SW 1271 (cell line): ENCODE measurements at places on chromosomes 6 and 20.

- no peak for DNase-seq
Observed at GRCh38 chr20:11431621-11432020, 486.1 kb upstream of the BTBD3 start.

DNA sequence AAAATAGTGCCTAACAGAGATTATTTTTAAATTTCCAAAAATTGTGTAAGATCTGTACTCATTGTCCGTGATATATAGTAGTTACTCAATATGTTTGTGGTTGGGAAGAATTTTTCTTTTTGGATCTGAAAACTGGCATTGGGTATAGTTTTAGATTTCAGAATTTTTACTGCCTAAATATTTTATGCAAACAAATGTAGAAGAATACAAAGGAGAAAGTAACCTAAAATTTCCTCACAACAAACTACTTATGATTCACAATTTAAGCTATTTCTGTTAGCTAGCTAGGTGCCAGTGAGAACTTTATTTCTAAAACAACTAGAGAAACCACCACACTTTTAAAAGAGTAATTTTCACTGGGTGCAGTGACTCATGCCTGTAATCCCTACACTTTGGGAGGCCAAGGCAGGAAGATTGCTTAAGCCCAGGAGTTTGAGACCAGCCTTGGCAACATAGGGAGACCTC, 38.8 kb downstream of the SESN1 start:
- DNase-seq, result no peak

DNA sequence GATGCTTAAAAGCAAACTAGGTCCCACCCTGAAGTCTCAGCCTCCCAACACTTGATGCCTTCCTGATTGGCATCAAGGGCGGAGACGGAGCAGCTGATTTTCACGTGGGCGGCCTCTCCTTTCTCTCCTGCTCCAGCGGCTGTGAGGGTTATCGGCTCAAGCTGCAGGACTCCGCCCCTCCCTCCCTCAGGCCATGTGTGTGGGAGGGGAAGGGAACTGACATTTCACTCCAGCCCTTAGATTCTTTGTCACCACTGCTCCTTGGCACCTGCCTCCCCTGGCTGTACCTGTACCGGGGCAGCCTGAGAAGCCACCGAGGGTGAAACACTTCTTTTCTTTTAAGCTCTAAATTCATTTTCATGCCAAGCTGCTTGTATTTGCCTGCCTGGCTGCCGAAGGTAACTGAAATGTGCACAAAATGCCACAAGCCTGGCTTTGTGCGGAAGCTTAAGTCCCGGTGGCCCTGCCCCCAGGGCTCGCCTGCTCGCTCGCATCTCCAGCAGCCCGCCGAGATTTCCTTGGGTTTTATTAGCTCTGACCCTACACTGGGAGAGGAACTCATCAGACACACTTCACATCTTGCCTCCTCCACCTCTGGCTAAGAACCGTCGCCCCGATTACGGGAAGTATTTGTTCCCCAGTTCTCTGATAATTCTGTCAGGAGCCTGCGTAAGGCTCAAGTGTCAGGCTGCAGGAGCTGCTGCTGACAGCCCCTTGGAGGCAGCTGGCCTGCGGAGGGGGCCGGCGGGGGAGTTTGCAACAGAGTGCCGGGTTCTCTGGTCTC, 9.6 kb upstream of the CPNE5 start:
- DNase-seq, result no peak

DNA sequence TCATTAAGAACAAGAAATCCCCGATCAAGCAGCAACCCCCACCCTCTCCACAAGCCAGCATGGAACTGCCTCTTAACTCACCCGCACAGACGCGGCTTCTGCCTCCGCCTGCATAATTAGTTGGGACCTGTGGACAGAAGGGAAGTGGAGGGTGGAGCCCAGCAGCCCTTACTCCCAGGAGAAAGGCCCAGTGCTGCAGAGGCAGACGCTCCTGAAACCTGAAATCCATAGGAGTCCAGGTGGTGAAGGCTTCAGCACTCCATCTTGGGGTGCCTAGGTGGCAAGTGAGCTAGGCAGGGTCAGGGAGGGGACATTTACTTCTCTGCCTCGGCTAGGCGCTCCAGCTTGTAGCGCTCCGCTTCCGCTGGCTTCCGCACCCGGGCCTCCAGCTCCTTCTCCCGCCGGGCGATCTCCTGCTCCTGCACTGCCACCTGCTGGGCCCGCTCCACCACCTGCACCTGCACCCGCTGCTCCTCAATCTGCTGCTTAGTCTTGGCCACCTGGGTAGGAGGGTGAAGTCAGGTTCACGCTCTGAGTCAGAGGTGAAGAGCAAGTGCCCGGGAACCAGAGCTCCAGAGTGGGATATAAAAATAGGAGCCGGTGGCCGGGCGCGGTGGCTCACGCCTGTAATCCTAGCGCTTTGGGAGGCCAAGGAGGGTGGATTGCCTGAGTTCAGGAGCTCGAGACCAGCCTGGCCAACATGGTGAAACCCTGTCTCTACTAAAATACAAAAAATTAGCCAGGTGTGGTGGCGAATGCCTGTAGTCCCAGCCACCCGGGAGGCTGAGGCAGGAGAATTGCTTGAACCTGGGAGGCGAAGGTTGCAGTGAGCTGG, 10.7 kb downstream of the TUBB start:
- DNase-seq, result peak; percentile 14

DNA sequence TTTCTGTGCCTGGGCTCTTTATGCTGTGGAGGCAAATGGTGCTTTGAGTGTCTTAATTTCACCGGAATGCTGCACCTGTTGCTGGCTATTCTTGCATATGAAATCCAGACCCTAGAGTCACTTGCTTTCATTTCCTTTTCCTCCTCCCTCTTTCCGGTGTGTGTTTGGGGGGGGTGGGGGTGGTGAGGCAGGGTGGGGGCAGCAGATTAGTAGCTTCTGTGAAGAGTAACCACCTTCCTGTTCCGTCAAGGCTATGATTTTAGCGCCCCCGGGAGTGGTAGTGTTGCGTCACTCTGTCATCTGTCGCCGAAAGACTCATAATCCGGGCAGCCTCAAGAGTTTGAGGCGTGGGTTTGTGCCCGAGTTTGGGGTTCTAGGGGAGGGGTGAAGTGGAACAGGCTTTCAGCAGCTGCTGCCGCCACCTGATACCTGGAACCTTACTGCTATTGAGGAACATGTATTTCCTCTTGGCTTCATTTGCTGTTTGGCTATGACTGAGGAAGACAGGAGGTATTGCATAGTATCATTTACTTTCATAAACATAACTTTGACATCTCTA, 49.1 kb downstream of the UTRN start:
- DNase-seq, result no peak

GRCh38 chr20:47019121-47019824, 124.6 kb downstream of the EYA2 start:
- no peak for DNase-seq

DNA sequence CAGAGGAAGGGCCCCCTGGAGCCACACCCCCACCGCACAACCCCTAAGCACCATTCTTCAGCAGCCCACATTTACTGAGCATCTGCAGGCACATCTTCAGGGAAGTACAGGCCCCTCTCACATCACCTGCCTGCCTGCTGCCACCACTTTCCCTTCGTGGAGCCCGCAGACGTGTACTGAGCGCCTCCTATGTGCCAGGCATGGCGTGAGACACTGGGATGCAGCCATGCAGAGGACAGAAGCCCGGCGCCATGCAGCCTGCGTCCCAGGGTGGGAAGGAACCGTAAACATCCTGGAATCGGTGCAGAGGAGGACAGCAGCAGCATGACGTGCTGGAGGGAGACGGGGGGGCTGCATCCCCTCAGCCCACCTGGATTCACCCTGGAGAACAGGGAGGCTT, 78.1 kb downstream of the GRM4 start:
- DNase-seq, result no peak

- DNase-seq, result no peak
Observed at GRCh38 chr6:124119596-124119995, 315.9 kb downstream of the NKAIN2 start.

- no peak for DNase-seq
Observed at GRCh38 chr6:41560431-41561192, 14.4 kb downstream of the FOXP4 start.

DNA sequence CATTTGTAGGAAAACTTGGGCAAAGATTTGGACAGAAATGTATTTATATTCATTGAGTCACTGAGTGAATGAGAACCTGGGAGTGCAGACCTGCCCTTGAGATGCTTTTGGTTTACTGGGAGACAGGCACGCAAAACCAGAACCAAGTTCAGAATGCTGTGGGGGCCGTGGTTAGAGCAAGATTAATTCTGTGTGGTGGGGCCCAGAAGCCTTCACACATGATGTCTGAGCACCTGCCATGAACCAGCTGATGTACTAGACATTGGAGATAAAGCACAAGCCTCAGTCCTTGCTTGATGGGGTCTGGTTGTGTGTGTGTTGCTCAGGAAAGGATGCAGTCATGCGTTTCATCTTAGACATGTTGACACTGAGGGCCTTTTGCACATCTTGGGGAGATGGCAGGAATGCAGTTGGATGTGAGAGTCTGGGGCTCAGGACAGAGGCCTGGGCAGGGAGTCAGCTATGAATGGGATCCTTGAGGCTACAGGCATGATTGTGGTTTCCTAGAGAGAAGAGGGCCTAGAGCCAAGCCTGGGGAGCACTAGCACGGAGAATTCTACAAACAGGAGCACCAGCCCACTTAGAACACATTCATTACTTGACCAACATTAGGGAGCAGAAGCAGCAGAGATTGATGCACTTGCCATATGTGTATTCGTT, 114.3 kb upstream of the TMEM181 start:
- no peak for DNase-seq

DNA sequence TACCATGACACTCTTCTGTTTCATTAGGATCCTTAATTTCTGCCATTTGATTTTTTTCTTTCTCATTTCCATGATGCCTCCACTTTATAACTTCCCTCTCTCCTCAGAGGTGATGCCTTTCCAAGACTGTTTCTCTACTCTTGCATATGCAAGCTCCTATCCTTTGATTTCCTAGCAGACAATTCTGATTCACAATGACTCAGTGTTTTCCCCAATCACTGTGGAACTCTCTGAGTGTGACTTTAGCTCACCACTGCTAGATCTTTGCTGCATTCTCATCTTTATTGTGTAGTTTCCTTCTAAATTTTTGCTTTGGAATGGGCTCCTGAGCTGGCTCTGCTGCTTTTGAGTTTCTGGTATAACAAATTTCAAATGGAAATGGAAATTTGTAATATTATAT, 184.9 kb downstream of the TINAG start:
- DNase-seq, result no peak

- no peak for DNase-seq
Observed at GRCh38 chr6:30571762-30572082, 480 bp downstream of the ABCF1 start.

DNA sequence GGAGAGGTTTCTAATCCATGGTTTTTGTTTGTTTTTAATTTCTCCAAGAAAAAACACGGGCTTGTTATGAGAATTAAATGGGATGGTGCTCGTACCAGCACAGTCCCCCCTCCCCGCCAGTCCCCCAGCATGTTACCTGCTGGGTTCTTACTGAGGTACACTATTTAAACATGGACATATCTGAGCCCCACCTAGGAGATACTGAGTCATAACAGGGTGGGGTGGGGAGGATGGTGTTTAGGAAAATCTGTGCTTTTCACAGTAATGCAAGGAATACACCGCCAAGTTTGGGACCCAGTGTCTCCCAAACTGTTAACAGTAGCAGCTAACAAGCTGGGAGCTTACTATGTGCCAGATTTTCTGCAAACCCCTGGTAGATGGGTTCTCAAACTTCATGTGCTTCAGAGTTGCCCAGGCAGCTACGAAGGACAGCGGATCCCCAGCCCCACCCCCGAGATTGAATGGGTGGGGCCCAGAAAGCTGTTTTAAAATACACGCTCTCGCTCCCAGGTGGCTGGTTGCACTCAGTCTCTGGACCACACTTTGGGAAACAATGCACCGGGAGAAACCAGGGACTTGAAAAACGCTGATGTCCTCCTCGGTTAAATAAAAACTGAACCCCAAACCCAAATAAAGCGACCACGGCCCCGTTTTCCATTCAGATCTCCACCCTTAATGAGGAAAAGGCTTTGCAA, 995 bp downstream of the ZFP64 start:
- DNase-seq, result no peak

DNA sequence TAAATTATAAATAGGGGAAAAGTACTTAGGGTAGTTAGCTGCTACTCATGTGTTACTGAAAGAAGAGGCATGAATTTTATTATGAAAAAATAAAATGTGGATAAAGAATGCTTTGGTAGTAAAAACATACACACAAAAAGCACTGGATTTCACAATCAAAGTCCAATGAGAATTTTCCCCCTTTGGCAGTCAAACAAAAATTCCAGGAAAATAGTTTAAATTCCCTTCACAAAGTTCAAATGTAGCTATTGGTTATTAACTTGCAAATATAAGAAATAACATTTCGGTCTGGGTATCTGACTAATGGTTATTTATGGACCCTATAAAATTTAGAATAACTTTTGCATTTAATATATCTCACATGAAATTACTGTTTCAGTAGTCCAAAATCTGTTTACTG, 210.4 kb downstream of the FOXC1 start:
- DNase-seq, result no peak
